Activated CD8-positive, alpha-beta memory T cell treated with anti-CD3 and anti-CD28 coated beads for 1 hour (primary cell): ENCODE measurements at places on chromosomes 12 and 14.

- DNase-seq = no peak
Measured at GRCh38 chr14:50714450-50715073, 46.5 kb upstream of the SAV1 start.

GRCh38 chr14:47022721-47023120, 371.1 kb upstream of the RPL10L start:
- no peak for DNase-seq

DNA sequence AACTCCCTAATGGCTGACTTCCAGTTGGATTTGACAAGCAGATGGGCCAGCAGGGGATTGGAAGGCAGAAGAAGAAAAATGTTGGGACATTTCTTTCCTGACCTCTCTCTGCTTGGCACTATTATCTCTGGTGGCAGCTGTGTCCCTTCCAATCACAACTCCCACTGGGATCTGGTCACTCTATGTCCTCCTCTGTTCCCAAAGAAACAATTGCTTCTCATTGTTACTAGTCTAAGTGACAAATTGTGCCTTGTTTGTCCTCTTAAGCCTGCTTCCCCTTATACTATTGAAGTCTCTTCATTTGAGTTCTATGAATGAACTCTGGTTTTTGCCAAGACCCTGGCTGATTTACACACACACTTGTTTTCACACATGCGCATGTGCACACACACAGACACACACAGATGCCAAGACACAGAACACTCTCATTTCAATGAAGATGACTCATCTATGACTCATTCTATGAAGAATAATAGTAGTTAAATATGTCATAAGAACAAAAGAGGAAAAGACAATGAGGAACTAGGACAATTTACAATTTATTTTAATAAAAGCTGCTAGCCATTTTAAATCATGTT, 83.0 kb upstream of the FAR2 start:
- no peak for DNase-seq

GRCh38 chr12:120584343-120585149, 3.3 kb upstream of the POP5 start:
- DNase-seq = peak; percentile 36

GRCh38 chr12:6347367-6348338, 5.8 kb upstream of the TNFRSF1A start:
- DNase-seq = no peak

- no peak for DNase-seq
Measured at GRCh38 chr12:47855502-47855901, 35.8 kb upstream of the HDAC7 start.

GRCh38 chr12:132153501-132154340, 9.5 kb downstream of the NOC4L start:
- DNase-seq = peak; percentile 33

DNA sequence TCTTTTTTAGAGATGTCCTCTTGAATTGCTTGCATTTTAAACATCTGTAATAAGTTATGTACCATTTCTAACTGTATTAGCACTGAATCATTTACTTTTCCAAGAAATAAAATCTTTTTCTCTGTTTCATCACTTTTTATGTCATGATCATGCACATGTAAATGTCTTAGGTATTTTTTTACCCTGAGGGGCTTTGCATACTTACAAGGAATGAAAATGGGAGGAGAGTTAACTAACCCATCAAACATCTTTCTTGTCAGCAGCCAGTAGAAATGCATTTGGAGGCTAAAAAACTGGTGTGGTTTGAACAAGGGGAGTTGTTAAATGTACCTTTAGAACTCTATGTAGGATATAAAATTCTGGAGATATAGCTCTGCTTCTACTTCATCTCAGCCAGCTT, 1080.3 kb downstream of the GALC start:
- no peak for DNase-seq

GRCh38 chr12:49648712-49649003, 25.3 kb downstream of the PRPF40B start:
- DNase-seq = no peak

DNA sequence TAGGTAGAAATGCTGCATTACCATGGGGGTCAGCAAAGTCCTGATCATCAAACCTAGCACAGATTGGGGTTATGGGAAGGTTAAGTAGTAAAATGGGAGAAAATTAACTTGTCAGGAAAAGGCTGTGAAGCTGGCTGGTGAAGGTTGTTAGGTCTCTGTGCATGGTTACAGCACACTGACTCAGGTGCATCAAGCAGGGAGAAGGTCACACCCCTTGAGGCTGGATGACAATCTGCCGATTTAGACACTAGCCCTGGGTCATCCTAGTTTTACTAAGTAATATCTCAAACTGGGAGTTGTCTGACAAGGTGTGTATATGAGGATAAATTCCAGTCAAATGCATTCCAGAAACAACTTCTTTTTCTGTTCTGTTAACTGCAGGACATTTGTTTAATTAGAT, 271.1 kb upstream of the LRIG3 start:
- no peak for DNase-seq

DNA sequence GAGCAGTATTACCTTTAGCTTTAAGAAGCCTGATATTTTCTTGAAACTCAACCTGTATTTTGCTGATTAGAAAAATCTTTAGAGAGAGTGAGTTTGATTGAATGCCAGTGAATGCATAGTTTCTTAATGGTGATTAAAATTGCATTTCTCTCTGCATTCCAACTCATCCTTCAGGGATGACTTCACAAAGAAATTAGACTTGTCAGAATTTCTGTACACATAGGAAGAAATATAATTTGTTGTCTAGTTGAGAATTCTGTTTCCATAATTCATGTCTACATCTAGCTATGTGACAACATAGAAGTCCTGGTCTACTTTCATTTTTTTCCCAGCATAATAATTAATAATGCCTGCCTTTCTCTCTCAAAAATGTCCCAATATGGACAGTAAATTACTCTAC, 136.6 kb downstream of the OTOGL start:
- DNase-seq = no peak

- DNase-seq = no peak
Measured at GRCh38 chr12:6551063-6551461, 4.8 kb downstream of the IFFO1 start.

DNA sequence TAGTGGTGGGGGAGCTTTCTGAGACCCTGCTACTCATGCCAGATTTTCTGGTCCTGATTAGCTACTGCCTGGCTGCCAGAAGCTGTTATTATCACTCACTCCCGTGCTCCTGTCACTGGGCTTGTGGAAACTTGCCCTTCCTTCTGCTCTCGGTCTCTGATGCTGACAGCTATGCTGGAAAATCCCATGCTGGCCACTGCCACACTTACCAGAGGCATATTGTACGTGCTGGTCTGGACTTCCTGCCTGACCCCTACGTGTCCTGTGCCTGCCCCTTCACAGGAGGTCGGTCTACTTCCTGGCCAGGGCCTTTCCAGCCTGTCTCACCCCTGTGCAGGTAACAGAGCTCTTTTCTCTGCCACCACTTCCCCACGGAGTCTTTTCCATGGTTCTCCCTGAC, 149.4 kb upstream of the PLEKHG7 start:
- DNase-seq = no peak

GRCh38 chr12:28026701-28027100, 54.2 kb upstream of the PTHLH start:
- no peak for DNase-seq

DNA sequence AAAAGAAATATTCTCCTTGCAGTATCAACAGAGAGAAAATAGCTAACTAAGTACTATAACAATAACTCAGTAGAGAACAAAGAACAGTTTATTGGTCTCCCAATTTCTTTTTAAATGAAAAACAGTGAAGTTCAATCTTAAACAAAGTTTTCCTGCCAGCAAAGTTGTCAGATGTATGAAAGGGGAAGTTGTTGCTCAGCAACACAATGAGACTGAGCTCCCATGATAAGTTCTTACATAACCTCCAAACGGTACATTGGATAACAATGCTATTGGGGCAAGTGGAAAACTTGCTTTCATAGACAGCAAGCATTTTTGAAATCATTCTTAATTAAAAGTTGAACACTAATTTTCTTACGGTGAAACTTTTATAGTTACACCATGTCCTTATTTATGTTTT, 94.9 kb downstream of the ALG10B start:
- no peak for DNase-seq

GRCh38 chr14:51547701-51548100, 104.0 kb upstream of the FRMD6 start:
- DNase-seq = no peak

- no peak for DNase-seq
Measured at GRCh38 chr14:30385925-30386324, 173.0 kb upstream of the G2E3 start.

DNA sequence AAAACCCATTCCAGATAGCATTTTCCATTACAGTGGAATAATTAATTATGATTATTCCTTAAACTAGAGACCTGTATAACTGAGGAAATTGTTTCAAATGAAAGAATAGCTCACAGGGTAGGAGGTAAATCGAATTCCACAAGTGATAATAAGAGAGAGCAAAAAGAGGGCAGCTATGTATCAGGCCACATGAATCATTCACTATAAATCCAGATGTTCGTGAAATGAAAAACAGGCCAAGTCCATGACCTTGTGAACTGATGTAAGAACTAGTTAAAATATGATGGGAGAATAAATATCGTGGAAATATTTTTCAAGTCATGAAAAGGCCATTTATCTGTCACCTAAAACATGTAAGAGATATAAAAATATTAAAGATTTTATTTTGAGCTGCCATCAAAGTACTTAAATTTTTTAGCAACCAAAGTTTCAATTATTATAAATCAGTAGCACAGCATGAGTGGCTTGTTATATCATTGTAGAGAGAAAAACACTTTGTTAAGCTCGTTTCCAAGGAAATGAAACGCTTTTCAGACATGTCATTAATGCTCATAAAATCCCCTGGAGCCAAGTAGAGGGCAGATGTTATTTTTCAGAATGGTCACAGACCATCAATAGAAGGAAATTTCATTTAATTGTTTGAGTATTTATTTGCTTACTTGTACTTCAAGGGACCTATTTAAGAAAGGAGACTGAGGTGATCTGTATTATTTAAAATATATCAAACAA, 120.6 kb upstream of the CDKN3 start:
- no peak for DNase-seq

DNA sequence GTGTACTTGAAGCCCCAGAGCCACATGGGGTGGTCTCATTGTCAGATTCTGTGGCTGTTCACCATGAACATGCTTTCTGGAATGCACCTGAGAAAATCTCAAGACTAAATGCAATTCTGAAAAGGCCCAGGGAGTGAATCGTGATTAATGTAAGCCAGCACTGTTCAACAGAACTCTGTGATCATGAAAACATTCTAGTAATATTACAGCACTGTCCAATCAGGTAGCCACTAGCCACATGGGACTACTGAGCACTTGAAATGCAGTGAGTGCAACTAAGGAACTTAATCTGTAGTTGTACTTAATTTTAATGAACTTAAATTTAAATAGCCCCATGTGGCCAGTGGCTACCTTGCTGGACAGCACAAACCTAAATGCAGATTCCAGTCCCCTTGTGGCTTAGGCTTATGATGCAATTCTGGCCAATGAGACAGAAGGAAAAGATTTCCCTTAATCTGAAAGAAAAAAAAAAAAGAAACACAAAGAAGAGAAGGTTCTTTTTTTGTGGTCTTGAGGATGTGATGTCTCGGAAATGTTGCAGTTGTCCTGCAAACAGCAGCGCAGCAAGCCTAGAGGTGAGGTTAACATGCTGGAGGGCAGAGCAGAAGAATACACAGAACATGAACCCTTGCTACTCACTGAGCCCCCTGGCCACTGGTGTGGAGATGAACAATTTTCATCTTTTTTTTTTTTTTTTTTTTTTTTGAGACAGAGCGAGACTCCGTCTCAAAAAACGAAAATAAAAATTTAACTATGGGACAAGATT, 48.2 kb downstream of the SPPL3 start:
- DNase-seq = no peak

GRCh38 chr14:100678469-100678828, 48.2 kb upstream of the DLK1 start:
- no peak for DNase-seq

DNA sequence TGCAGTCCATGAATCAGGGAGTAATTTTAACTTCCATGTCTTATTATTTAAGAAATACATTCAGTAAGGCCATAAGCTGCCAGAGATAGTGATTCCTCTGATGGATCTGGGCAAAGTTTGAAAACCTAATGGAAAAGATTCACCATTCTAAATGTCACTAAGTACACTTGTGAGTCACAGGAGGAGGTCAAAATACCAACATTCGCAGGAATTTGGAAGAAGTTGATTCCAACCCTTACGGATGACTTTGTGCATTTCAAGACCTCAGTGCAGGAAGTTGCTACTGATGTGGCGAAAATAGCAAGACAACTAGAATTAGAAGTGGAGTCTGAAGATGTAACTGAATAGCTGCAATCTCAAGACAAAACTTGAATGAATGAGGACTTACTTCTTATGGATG, 69.8 kb downstream of the OSBPL8 start:
- DNase-seq = no peak

- no peak for DNase-seq
Measured at GRCh38 chr12:29148596-29148910, 525 bp upstream of the FAR2 start.

DNA sequence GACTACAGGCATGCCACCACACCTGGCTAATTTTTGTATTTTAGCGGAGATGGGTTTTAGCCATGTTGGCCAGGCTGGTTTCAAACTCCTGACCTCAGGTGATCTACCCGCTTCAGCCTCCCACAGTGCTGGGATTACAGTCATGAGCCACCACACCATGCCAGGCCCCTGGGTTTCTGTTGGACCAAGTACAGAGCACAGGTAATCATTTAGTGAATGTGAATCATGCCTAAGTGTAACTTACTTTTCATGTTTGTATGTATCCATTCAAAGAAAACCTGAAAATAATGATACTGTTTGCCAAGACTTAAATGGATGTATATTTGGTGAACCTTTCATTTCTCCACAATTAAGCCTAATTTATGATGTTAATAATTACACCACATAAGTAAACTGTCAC, 65.9 kb downstream of the FGD6 start:
- DNase-seq = no peak

DNA sequence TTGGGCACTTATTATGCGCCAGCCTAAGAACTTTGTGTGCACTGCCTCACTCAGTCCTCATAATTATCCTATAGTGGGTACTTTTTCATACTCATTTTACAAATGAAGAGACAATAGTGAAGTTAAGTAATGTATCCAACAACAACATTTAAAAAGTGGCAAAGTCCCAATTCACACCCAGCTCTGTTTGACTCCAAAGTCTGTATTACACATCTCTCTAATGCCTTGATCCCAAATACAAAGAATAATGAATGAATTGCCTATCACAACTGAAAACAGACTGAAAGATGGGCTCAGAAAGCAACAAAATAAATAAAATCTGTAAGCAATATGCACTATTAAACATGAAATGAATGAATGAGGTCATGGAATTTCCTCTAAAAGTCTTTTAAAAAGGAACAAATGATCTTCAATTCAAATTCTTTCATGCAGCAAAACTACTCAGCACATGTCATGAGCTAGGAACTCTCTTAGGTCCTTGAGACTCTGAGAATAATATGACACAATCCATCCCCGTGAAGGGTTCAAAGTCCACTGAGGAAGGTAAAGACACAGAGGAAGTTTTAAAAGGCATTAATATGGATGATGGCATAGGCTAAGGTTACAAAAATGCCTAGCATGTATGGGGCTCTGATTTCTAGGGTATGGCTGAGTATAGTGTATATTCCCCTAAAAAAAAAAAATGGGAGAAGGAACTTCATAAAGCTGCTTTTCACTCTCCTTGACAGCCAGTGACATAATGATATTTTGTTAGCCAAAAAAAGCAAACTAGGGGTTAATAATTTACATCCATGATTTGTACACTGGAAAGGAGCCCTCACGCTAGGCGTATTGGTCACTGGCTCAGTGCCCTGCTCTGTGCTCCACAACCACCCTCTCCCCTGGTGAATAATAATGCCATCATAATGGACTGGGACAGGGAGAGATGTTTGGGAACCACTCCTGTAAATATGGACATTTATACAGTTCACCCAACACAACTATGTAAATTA, 103.4 kb downstream of the SLC2A13 start:
- no peak for DNase-seq

GRCh38 chr12:57008178-57008577, 1.8 kb upstream of the ZBTB39 start:
- no peak for DNase-seq
